ENCODE measurements at places on chromosomes 13 and 19.

DNA sequence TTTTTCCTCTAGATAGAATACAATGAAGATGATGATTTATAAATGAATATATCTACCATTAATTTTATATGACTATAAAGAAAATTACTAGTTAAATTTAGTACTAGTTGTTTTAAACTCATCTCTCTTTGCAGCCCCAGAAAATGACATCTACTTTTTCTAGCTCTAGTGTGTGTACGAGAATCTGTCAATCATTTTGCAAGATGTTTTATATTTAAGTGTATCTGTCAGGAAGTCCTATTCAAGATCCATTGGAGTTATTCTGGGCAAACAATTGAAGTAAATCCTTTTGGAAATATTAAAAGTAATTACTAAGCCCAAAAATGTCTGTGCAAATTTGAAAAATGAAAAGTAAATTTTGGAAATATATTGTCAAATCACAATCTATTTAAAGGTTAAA is 144.3 kb upstream of the PCDH9 start:
- no peak for DNase-seq

DNA sequence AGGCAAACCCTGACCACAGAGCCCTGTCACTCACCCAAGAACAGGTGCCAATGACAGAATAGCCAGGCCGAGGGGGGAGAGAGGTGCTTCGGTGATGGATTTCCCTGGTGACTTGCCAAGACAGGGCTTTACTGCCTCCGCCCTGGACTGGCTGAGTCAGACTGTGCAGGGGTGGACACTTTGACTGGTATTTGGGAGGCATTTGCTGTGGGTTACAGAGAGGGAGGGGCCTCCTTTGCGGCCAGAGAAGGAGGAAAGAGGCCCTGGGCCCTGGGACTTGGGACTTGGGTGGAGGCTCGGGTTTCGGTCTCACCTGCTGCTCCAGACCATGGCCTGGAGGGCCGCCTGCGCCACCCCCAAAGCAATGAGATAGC is 4.6 kb upstream of the EPS8L1 start:
- no peak for DNase-seq

- DNase-seq: no peak
These were observed 245.1 kb downstream of the LMO7 start for GRCh38 chr13:75881109-75881775.

- DNase-seq: no peak
These were observed 202.0 kb upstream of the IPO5 start for GRCh38 chr13:97751477-97751876.

DNA sequence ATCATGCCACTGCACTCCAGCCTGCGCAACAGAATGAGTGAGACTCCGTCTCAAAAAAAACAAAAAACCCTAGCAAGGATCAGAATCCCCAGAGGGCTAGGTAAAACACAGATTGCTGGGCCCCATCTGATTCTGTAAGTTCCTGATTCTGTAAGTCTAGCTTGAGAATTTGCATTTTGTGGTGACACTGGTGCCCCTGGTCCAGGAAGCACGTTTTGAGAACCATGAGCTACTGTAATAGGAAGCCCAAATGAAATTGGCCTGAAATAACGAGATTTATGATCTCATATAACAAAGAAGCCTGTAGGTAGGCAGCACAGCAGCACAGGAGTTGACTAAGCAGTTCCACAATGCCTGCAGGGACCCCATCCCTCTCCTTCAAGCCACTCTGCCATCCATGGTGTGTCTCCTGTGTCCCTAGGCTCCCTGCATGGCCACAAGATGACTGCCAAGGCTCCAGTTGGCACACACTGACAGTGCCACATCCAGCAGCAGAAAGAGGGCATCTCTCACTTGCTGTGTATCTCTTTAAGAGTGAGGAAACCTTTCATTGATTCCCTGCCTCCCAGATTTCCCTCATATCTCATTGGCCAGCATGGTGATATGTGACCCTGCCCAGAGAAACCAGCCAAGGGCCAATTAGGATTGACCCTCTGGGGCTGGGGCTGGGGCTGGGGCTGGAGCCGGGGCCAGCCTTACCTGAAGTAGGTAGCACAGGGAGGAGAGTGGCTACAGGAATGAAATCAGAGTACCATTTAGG is 21.7 kb downstream of the SIPA1L3 start:
- no peak for DNase-seq

DNA sequence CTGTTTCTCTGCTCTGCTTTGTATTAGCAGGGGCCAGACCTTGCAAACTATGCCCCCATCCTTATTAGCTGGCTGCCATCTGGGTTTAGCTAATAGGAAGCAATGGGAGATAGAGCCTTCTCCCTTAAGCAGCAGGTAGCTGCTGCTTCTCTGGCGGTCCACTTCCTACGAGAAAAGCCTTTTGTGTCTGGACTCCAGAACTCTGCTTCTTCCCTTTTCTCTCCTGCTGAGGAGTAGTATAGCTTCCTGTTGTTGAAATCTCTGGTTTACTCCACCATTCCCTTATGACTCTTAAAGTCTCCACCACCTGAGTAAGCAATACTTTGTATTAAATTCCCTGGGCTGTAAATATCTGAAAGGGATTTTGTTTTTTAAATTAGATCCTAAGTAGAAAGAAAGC is 147.1 kb downstream of the DNAJC15 start:
- DNase-seq: no peak

DNA sequence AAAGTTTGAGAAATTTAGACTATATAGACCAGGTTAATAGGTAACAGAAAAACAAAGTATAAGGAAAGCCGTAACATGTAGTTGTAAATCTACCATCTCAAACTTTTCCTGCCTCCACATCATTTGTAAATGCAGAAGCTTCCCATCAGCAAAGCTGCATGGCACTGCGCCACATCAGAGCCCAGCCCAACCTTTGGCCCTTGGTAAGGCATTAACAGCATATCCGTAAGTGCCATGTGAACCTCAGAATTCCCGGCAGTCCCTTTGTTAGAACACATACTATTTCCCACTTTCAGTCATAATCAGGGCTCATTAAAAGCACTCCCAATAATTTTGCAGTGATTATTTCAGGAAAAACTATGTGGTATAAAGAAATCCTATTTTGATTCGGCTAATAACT is 51.6 kb downstream of the MPHOSPH8 start:
- no peak for DNase-seq

DNA sequence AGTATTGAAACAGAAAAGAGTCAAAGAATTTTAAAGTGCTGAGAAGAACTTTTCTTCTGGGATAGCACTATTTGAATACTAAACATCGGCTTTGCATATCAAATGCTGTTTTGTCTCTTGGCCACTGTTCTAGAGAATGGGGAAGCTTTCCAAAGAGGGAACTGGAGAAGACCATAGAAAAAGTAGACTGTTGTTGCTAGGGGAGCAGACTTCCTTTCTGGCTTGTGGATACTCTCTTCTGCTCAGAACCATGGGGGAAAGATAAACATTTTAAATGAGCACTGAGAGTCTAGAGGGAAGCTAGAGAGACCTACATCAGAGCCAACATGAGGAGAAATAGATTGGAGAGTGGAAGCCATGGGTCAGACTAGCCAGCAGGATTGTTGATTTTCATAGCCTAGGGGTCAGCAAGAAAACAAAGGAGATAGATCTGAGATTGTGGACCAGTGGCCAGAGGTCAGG is 315.7 kb downstream of the KCTD12 start:
- no peak for DNase-seq

GRCh38 chr19:48629599-48630295 is 7.4 kb downstream of the DBP start:
- no peak for DNase-seq

DNA sequence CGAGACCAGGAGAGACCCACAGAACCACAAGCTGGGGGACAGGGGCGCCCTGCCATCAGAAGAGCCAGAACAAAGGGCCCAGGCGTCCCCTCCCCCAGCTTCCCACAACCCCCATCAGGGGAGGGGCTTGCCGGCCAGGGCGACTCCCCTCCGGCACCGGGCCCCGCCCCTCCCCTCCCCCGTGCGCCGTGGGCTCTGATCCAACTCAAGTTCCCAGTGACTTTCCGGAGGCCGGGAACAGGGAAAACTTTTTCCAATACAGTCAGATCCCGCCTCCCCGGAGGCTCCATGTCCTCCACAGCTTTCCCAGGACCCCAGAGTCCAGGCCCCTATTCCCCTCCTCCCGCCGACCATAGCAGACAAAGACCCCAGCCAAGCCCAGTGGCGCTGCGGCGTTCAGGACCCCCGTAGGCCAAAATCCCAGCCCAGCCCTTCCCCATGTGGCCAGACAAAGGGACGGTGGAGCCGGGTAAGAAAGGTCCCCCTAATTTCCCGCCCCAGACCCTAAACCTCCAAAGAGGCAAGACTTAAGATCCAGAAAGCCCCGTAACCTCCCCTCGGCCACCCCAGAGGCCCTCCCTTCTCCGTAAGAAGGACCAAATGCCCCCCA is 673 bp downstream of the TEAD2 start:
- no peak for DNase-seq

DNA sequence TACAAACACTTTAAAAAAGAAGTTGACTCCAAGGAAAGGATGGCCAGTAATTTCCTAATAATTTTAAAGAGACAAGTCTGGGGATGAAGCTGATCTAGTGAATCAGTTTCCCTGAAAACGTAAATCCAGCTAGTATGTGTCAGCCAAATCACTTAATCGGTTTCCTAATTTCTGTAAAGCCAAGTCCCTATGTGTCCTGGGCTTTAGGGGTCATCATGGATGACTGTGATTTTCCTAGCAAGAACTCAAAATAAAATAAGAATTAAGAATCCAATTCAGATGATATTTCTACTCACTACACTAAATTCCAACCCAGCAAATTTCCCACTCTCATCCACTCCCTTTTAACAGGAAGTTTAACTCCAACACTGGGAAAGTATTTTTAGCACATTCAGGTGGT is 35.9 kb downstream of the ELF1 start:
- DNase-seq: no peak

- DNase-seq: no peak
These were observed 7.4 kb upstream of the CNFN start for GRCh38 chr19:42397263-42398166.

All from activated CD4-positive, alpha-beta T cell treated with anti-CD3 and anti-CD28 coated beads, Interleukin-2, Interleukin-6, amounts not matched to agents 100 ng/mL and 50 ng/mL, durations not matched to agents 16 hours and 8 hours (primary cell).